ENCODE measurements at places on chromosomes 2 and 18. TPM values are rescaled to one million over a fixed set of nuclear protein-coding genes. Genes with fewer than 3 reads are reported as not detected.

Gene IGFBP2
- 1,045 TPM for total RNA-seq

DNA sequence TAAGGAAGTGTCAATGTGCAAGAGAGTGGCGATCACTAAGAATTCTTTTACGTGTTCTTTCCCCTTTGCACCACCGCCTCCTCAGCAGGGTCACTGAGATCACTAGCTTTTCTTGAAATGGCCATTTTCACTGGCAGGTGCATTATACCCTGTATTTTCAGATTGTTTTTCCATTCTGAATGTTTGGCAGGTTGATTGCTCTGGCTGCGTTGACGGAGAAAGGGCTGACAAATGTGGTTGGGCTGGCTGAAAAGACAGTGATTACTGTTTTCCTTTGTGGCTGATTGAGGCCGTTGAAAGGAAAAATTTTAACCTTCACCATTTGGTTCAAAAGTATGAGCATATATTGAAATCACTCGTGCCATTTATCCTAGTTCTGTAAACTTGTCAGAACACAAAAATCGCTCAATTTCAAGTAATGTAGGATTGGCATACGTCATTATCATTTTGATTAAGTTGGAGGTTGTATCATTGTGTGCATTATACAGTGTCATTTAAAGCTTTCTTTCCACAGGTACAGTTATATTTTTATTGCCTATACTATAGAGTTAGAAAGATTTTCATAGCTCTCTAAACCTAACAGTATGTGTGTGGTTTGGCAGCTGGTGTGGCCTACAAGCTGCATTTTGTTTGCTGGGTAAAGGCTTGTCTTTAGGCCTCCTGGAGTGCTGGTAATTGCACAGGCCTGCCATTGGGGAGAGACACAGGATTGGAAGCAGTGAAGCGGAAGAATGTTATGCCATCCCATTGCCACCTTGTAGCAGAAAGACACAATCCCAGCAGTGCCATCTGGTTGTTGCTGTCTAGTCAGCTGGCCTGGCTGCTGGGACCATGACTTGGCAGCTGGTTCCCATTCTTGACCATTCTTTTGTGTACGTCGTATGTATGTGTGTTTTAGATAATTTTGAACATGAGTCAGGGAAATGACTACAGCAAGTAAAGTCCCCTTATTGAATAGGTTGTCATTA is 36.7 kb downstream of the DYNC1I2 start:
- DNase-seq, result no peak

DNA sequence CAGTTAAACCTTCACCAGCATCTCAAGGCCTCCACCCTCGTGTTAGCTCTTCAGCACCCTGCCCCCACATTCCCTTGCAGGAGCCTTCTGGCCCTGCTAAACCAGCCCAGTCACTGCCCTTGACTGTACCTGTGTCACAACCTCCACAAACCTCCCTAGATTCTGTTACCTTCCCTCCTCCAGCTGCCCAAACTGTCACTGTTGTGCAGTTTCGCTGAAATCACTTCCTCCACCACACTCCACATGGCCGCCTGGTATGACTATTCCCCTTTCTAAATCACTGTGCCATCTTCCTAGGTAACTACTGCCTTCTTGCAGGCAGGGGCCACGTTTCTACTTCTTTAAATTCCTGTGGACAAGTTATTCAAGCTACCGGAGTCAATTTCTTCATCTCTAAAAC is 160.2 kb downstream of the GALNT14 start:
- no peak for DNase-seq

- DNase-seq, result no peak
Observed at GRCh38 chr2:169693360-169693759, 845 bp downstream of the CFAP210 start.

- no peak for DNase-seq
Observed at GRCh38 chr2:36889795-36890194, 76.5 kb downstream of the STRN start.

DNA sequence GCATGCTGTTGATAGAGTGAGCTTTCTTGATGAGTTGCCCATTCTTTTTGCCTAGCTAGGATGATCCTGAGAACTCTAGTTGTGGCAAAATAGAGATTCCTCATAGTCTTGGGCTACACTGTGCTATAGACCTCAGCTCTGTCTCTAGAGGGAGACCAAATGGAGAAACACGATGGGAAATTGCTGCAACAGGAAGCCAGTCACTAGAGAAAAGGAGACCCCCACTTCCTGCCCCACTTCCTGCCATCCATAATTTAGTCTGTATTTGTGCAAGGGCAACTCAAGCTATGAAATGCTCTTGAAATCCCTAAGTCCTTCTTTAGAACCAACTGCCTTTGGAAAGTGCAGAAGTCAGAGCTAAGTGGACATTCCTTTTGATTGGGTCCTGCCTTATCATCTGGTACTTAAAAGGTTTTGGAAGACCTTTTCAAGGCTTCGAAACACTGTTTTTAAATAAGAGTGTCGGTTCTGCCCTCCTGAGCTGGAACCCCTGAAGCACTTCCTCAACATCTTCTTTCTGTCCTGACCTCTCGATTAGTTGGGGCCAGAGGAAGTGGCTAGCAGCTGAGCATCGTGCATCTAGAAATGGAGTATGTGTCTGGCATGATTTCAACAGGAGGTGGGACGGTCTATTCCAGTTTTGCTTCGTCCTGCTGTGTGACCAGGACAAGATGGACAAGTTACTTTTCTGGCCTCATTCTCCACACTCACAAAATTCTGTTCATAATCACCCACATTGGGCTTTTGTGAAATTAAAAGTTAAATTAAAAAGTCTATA is 8.6 kb upstream of the KCNE4 start:
- DNase-seq, result no peak

Gene FOXD4L1
- total RNA-seq, result not detected

DNA sequence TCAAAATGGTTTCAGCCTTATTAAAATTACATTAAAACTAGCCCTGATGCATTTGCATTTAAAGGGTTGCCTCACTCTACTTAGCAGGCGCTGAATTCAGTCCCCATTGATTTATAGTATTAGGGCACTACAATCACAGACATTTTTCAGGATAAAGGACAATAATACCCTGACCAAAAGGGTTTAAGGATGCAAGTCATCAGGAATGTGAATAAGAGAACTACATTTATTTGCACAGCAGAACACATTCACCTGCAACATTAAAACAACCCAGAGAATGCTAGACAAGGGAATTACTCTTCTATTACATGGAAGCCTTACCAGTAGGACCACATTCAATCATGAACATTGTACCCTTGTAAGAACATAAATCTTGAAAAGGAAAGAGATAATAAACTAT is 93.6 kb downstream of the TCF4 start:
- no peak for DNase-seq

Gene GKN1
- total RNA-seq, result 0.37 TPM

Gene ATP6V1C2
- not detected for total RNA-seq

DNA sequence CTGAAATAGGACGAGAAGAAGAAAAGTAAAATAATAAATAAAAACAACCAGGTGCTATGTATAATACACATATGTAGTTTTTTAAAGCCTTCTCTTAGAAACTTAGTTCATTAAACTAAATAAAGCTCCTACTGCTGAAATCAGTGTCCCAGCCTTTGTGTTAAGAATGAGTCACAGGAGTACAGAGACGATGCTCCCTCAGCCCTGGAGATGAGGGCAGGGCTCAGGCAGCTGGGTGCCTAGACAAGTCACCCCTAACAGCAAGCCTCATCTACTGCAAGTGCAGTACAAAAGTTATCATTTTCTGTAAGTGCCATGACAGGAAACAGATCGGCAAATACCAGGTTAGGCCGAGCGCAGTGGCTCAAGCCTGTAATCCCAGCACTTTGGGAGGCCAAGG is 18.2 kb downstream of the KIDINS220 start:
- no peak for DNase-seq

DNA sequence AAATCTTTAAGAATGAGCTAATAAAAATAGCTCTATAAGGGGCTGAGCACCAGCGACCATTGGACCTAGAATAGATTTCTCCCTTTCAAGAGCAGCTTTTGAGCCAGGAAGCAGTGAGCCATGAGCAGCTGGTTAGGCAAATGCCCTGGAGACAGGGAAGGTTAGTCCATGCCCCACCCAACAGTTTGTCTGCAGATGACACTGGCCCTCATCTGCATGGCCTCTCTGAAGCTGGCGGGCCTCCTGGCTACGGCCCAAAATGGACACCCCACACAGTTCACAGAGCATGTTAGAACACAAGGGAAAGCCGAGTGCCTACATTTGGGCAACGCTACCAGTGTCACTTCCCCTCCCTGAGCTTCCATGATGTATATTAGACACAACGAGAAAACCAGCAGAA is 201.1 kb downstream of the MGAT5 start:
- DNase-seq, result no peak

Gene MTA3
- total RNA-seq, result 39.1 TPM

GRCh38 chr18:39481281-39481680 is 1915.7 kb upstream of the CELF4 start:
- no peak for DNase-seq

Gene SLC1A4
- 40.1 TPM for total RNA-seq

Gene RTP5
- total RNA-seq, result not detected

DNA sequence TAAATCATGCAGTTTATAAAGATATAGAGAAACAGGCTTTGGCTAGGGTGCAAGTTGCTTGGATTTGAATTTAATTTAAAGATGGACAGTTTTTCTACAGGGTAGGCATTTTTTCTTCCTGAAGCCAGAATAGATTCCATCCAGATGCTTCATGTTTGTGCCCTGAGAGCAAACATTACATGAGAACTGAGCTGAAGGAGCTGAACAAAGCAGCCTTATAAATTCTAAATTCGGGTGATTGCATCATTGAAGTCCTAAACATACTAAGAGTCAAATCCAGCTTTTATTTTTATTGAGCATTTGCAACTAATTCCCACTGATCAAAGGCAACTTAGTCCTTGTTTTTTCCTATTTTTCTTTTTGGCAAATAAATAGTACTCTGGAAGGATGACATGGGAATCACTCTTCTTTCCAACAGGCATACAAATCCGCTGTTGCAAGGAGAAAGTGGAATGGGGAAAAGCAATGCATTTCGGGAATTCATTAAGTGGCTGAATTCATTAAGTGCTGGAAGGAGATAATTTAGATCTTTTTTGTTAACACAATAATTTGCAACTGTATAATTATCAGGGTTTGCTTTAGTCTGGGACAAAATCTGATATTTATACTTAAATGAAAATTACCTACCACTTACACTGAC is 828.0 kb downstream of the SLC4A3 start:
- no peak for DNase-seq

Measured in chondrocyte (in vitro differentiated cells).